K562 (cell line): ENCODE measurements at places on chromosomes 4 and X. TPM values are rescaled to one million over a fixed set of nuclear protein-coding genes. Genes with fewer than 3 reads are reported as not detected.
A peak's percentile ranks its signal among the peaks of the same experiment; 100 is the strongest.

GRCh38 chr4:101806914-101807313 lies 16.4 kb downstream of the BANK1 start:
- no peak overlapping the region for H3K4me3 ChIP-seq
- no peaks in the 10 kb centered on the region for H3K27me3 ChIP-seq
- DNase-seq, result no peak

GRCh38 chr4:167032871-167033270 lies 201.4 kb downstream of the SPOCK3 start:
- H3K27me3 ChIP-seq, result no peaks in the 10 kb centered on the region
- H3K4me1 ChIP-seq, result no peaks in the 10 kb centered on the region
- H3K36me3 ChIP-seq, result no peaks in the 10 kb centered on the region
- no peak overlapping the region for H3K4me3 ChIP-seq
- no peak for DNase-seq

GRCh38 chr4:143251348-143251747 lies 66.6 kb downstream of the USP38 start:
- DNase-seq, result no peak
- H3K36me3 ChIP-seq, result no peaks in the 10 kb centered on the region
- no peak overlapping the region for H3K27ac ChIP-seq

DNA sequence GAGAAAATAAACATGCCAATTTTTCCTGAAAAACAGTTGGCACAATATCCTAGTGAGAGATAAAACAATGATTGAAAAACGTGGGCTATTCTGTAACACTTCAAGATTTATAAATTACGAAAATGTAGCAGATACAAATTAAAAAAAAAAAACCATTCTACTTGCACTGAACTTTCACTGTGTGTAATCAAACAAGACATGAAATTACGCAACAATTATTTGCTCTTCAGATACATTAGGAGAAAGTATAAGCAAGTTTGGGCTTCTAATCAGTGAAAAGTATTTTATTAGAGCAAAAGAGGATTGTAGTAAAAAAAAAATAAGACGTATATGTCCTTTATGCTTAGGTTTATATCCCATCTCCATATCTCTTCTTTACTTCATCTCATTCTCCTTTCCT lies 320.4 kb downstream of the SPOCK3 start:
- no peak overlapping the region for H3K4me3 ChIP-seq
- no peaks in the 10 kb centered on the region for H3K27me3 ChIP-seq
- H3K27ac ChIP-seq, result no peak overlapping the region

- H3K27me3 ChIP-seq, result no peaks in the 10 kb centered on the region
- no peak for DNase-seq
- H3K4me1 ChIP-seq, result no peaks in the 10 kb centered on the region
- H3K27ac ChIP-seq, result no peak overlapping the region
Measured at GRCh38 chrX:18997916-18998315, 14.0 kb upstream of the PHKA2 start.

GRCh38 chr4:88104902-88105610 lies 53.4 kb downstream of the ABCG2 start:
- H3K36me3 ChIP-seq, result no peaks in the 10 kb centered on the region
- no peak overlapping the region for H3K27ac ChIP-seq
- H3K4me3 ChIP-seq, result no peak overlapping the region
- no peaks in the 10 kb centered on the region for H3K4me1 ChIP-seq
- no peak for DNase-seq

DNA sequence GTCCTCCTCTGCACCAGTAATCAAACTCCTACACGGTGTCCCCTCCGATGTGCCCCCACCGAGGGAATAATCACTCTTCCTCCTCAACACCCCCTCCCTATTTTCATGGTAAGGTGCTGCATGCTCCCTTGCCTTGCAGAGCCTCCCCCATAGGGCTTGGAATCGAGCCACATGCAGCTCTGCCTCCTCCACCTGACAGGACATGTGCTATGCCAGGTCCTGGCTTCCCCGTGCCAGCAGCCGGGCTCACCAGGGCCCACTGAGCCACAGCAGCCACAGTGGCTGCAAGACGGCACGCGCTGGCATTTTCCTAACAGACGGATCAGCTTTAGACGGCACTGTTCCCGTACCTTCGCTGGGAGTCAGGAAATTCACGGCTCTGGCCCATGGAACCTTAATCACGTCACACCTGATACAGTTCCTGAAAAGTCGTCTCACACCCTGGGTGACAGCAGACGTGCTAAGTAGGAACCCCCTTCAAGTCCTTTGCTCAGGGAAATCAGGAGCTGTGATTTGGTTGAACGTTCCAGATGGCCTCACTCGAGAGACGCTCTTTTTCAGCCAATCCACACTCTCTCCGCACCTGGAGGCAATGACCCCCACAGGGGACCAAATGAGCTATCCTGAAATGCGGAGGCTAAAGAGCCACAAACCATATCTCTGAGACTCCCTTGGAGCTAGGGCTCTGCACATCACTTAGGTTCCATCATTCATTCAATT lies 63.2 kb downstream of the JAKMIP1 start:
- no peak overlapping the region for H3K4me3 ChIP-seq
- H3K27me3 ChIP-seq, result no peaks in the 10 kb centered on the region
- H3K27ac ChIP-seq, result no peak overlapping the region
- H3K36me3 ChIP-seq, result no peaks in the 10 kb centered on the region

DNA sequence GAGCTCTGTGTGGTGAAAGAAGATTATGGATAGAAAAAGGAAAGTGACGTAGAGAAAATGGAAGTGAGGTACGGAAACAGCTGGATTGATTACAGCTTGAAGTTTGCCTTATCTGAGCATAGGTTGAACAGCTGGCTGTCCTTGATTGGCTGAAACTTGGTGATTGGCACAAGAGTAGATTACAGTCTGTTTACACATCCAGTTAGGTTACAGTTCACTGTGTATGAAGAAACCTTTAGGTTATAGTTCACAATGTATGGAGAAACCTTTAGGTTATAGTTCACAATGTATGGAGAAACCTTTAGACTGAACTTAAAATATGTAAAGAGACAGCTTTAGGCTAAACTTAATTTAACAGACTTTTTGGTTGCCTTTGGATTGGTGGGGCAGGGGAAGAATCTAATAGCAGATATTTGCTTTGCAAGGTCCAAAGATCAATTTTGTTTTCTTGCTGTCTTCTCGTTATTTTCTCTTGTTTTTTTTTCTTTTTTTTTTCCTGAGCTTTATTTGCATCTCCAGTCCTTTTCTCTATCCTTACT lies 15.6 kb upstream of the ART3 start:
- DNase-seq, result no peak
- H3K27ac ChIP-seq, result no peak overlapping the region
- H3K4me1 ChIP-seq, result no peaks in the 10 kb centered on the region
- no peak overlapping the region for H3K4me3 ChIP-seq
- no peaks in the 10 kb centered on the region for H3K36me3 ChIP-seq

DNA sequence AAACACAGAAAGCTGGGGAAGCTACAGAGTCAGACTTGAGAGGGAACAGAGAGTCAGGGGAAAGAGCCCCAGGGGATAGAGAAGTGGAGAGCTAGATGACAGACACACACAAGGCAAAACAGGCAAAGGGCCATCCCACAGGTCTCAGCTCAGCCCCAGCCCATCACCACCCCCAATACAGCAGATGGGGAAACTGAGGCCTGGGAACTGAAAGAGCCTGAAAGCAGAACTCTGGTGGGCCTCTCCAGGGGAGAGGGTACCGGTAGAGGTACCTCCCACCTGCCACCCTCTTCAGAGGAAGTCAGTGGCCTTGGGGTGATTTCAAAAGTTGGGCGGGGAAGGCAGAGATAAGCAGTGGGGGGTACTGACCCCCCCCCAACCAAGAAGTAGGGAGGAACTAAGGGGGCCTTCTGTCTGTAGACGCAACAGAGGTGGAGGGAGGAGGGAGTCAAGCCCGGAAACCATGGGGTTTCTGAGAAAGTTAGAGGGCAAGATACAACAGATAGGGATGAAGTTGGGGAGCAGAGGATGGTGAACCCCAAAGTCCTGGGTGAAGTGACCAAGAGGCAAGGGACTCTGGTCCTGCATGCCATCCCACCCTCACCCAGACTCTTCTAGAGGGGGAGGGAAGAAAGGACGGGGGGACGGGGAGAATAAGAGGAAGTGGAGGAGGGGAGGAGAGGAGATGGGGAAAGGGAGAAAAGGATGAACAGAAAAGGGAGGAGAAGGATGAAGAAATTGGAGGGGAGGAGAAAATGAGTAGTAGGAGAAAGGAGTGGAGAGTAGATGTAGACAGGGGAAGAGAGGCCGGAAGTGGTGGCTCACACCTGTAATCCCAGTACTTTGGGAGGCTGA lies 3.2 kb downstream of the GATA1 start:
- no peaks in the 10 kb centered on the region for H3K27me3 ChIP-seq
- H3K4me3 ChIP-seq, result peak overlapping the region; percentile 75
- no peak for DNase-seq
- peaks cover 63% of the 10 kb centered on the region for H3K36me3 ChIP-seq
- peak overlapping the region; percentile 85 for H3K27ac ChIP-seq
- peaks cover 65% of the 10 kb centered on the region for H3K4me1 ChIP-seq

- no peak overlapping the region for H3K4me3 ChIP-seq
- no peaks in the 10 kb centered on the region for H3K4me1 ChIP-seq
- no peak for DNase-seq
- H3K36me3 ChIP-seq, result no peaks in the 10 kb centered on the region
- H3K27ac ChIP-seq, result no peak overlapping the region
Measured at GRCh38 chr4:3659131-3659530, 107.1 kb upstream of the ADRA2C start.

DNA sequence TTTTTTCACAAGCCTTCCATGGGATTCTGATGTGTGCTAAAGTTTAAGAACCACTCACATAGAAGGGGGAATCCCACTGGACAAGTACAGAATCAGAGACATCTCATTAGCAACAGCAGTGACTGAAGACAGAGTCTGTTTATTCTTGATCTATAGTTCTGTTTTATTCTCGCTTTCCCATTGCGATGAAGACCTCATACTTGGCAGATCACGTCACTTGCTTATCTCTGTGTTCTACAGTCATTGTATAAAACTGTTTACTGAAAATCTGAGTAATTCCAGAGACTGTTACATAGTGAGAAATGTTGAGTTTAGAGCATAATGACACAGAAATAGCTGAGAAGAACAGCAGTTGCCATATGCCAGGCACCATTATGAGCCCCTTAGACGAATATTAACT lies 185.5 kb downstream of the PTTG2 start:
- no peaks in the 10 kb centered on the region for H3K36me3 ChIP-seq
- no peak overlapping the region for H3K27ac ChIP-seq
- no peak overlapping the region for H3K4me3 ChIP-seq
- DNase-seq, result no peak

- H3K27me3 ChIP-seq, result peaks cover 20% of the 10 kb centered on the region; the same call in 2 of the 3 replicates
- no peaks in the 10 kb centered on the region for H3K36me3 ChIP-seq
- H3K4me3 ChIP-seq, result no peak overlapping the region
- DNase-seq, result no peak
Measured at GRCh38 chr4:140499391-140499790, 1.3 kb upstream of the MGAT4D start.

- no peaks in the 10 kb centered on the region for H3K27me3 ChIP-seq
- peaks cover 32% of the 10 kb centered on the region for H3K36me3 ChIP-seq
- H3K4me1 ChIP-seq, result peaks cover 71% of the 10 kb centered on the region
Measured at GRCh38 chr4:38672074-38672396, 8.0 kb downstream of the KLF3 start.

- no peak overlapping the region for H3K4me3 ChIP-seq
- no peaks in the 10 kb centered on the region for H3K36me3 ChIP-seq
- no peak for DNase-seq
- no peaks in the 10 kb centered on the region for H3K27me3 ChIP-seq
- no peaks in the 10 kb centered on the region for H3K4me1 ChIP-seq
Measured at GRCh38 chr4:47000406-47000805, 7.0 kb upstream of the GABRA4 start.

DNA sequence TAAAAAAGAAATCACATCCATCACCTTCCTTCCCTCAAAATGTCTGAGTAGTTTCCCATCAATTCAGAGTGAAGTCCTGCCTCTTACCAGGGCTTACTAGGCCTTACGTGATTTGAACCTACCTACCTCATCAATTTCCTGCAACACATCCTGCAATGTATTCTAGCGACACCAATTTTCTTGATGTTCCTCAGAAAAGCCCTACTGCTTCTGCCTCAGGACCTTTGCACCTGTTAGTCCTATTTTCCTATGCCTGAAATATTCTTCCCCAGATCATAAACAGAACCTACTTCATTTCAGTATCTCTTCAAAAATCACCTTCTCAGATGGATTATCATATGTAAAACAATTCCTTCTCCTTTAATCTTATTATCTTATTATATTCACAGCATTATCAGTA lies 52.8 kb downstream of the ZAR1 start:
- no peaks in the 10 kb centered on the region for H3K27me3 ChIP-seq
- H3K27ac ChIP-seq, result no peak overlapping the region
- no peak for DNase-seq
- H3K36me3 ChIP-seq, result peaks cover 59% of the 10 kb centered on the region
- no peaks in the 10 kb centered on the region for H3K4me1 ChIP-seq
- no peak overlapping the region for H3K4me3 ChIP-seq

GRCh38 chr4:85720735-85721134 lies 245.8 kb downstream of the ARHGAP24 start:
- H3K4me3 ChIP-seq, result no peak overlapping the region
- peaks cover 12% of the 10 kb centered on the region for H3K4me1 ChIP-seq
- peaks cover 13% of the 10 kb centered on the region; the same call in 1 of the 3 replicates for H3K36me3 ChIP-seq

GRCh38 chrX:70429759-70430158 lies 6.6 kb downstream of the GDPD2 start:
- no peaks in the 10 kb centered on the region for H3K27me3 ChIP-seq
- H3K36me3 ChIP-seq, result no peaks in the 10 kb centered on the region
- no peak overlapping the region for H3K4me3 ChIP-seq
- H3K4me1 ChIP-seq, result peaks cover 13% of the 10 kb centered on the region

GRCh38 chr4:28675582-28675981 lies 1814.9 kb downstream of the STIM2 start:
- no peaks in the 10 kb centered on the region for H3K36me3 ChIP-seq
- H3K27ac ChIP-seq, result no peak overlapping the region
- H3K27me3 ChIP-seq, result no peaks in the 10 kb centered on the region
- no peaks in the 10 kb centered on the region for H3K4me1 ChIP-seq
- no peak overlapping the region for H3K4me3 ChIP-seq

- H3K27me3 ChIP-seq, result no peaks in the 10 kb centered on the region
- no peak overlapping the region for H3K27ac ChIP-seq
- DNase-seq, result no peak
- H3K4me3 ChIP-seq, result no peak overlapping the region
Measured at GRCh38 chrX:102723456-102723855, 2.9 kb downstream of the GPRASP3 start.

DNA sequence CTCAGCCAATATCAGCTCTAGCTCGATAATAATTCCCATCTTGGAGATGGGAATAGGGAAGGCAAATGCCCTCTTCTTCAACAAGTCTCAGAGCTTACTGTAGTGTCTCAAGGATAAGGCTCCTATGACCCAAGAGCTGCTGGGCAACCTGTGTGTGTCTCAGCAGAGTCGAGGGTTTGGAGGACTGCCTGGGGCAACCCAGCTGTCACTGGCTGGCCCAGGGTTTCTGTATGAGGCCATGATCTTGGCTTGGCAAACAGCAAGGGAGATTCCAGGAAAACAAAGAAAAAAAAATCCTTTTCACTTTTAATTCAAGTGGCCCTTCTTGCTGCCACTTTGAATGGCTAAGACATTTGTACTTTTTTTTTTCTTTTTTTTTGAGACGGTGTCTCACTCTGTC lies 34.4 kb downstream of the TMSB4X start:
- no peaks in the 10 kb centered on the region; the same call in 1 of the 2 replicates for H3K4me1 ChIP-seq
- no peaks in the 10 kb centered on the region for H3K36me3 ChIP-seq
- no peak overlapping the region for H3K27ac ChIP-seq
- no peaks in the 10 kb centered on the region for H3K27me3 ChIP-seq

PCDH18 gene
- 0.09 and 0.11 TPM in 2 replicates for total RNA-seq

REELD1 gene
- total RNA-seq, result not detected in 2 replicates

H2BW2 gene
- total RNA-seq, result not detected in 2 replicates

CABS1 gene
- not detected in 2 replicates for total RNA-seq

XPNPEP2 gene
- total RNA-seq, result 0.04 TPM in 1 of 2 replicates, not detected in the other

SLITRK4 gene
- not detected in 2 replicates for total RNA-seq

ZFYVE28 gene
- 24.8 and 25.1 TPM in 2 replicates for total RNA-seq

CTAG2 gene
- 36.0 and 38.0 TPM in 2 replicates for total RNA-seq

PDLIM3 gene
- total RNA-seq, result not detected in 2 replicates

CFAP47 gene
- 0.13 and 0.22 TPM in 2 replicates for total RNA-seq

ENOX2 gene
- total RNA-seq, result 16.7 and 17.5 TPM in 2 replicates

KLHL4 gene
- 0.09 and 0.16 TPM in 2 replicates for total RNA-seq

NEUROG2 gene
- total RNA-seq, result 0.07 TPM in 1 of 2 replicates, not detected in the other

DOK7 gene
- total RNA-seq, result not detected in 2 replicates

ARHGEF38 gene
- not detected in 2 replicates for total RNA-seq

NDNF gene
- 0.11 TPM in 1 of 2 replicates, not detected in the other for total RNA-seq
